ENCODE measurements at places on chromosomes 12 and 14.

- no peak for DNase-seq
Measured at GRCh38 chr12:102685172-102685571, 204.8 kb upstream of the IGF1 start.

GRCh38 chr14:95511687-95512086 is 4.8 kb downstream of the SYNE3 start:
- no peak for DNase-seq

- DNase-seq, result no peak
Measured at GRCh38 chr12:43407816-43408645, 144.0 kb downstream of the ADAMTS20 start.

GRCh38 chr12:105013892-105014291 is 27.8 kb downstream of the NOPCHAP1 start:
- DNase-seq, result no peak

DNA sequence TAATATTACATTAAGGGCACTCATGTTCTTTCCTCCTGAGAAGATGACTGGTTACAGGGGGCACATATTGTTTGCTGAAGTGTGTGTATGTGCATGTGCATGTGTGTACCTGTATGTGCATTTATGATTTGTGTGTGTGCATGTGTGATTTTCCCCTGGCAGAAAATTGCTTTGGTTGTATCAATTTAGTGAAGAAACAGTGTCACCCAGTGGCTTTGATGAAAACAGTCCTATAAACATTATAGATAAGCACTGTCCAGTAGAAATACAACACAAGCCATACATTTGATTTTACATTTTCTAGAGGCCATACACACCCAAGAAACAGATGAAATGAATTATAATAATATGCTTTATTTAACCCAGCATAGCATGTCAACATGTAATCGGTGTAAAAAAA is 8.6 kb downstream of the PDE3A start:
- peak; percentile 6 for DNase-seq

DNA sequence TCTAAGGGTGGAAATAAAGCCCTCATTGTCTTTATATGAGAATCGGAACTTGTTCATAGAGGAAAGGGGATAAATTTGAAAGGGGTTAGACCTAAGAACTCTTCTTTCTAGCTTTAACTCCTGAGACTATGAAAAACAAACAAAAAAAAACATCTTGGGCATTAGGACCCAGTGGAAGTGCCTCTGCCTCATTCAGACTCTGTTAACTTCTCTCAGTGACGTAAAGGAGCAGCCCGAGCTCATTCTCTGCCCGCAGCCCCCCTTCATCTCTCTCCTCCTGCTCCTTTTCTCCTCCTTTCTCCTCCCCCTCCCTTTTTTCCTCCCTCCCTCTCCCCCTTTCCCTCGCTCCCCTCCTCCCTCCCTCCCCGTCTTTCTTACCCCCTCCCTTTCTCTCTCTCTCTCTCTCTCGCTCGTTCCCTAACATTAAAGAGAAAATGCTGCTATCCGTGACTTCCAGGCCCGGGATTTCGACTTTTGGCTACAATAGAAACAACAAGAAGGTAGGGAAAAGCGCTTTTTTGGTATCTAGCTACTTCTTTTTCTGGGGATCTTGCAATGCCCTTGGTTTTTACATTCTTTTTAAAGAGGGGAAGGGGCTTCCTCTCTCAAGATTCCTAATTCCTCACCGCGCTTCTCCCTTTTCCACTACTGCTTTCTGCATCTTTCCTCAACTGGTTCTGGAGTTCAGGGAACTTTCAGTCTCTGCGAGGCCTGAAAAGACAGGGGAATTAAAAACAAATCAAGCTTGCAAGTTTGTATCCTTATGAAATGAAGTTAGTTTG is at the start of gene RBMS2:
RBMS2 (plus strand) TSS at position 231 of the 782 bp plus-strand sequence; CDS start at position 435, 204 bp downstream.
- DNase-seq, result peak; percentile 78

DNA sequence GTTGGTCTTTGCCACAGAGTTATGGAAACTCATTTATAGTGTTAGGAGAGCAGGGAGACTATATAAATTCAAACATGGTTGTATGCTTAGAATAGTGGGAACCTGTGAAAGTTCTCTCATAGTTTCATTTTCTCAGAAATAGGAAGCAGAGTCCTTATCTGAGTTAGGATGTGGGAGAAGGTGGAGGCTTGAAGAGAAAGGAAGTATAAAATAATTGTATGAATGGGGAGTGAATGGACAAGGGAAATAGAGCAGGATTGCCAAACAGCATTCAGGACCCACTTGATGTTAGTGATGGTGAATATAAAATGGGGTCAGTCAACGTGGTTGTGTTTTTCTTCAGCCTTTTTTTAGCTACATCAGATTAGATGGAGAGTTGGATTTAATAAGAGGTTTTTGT is 34.0 kb upstream of the TPH2 start:
- no peak for DNase-seq

DNA sequence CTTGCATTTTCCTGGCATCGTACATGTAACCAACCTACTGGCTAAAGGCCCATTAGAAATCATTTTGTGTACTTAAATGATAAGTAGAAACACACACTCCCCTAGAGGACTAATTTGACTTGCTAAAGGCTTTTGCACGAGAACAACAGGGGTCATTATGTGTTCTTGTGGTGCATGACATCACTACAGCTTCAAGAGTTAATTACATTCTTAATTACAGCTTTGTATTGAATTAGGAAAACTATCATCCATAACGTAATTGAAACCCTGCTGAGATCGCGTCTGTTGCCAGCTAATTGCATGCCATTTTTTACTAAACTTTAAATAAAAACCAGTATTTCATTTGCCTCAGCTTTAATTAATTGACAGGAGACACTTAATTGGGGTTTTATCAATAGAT is 51.4 kb downstream of the TMEM132C start:
- DNase-seq, result no peak

DNA sequence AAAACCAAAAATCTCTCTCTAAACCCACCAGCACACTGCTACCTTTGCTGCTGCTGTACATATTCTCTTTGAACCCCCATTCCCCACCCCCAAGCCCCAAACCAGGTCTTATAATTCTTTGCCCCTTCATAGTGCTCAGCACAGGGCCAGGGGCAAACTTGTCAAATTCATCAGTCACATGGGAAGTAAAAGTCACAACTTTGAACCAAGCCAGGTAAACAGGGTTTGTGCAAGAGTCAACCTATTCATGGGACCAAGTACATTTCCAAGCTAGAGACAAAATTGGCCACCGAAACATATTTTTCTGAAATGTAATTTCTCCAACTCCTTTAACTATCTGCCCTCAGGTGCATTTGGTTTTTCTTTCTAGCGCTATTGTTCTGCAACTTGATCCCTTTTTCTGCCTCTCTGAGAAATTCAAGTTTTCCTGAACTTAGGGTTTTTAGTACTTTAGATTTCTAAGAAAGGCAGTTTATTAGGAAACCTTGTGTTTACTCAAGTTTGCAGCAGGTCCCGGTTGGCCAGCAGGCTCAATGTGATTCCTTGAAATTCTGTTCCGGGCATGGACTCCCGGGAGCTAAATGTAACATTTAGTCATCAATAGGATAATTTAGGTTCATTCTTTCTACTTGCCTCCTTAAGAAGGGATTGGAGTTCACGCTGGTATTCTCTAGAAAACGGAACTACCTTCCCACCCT is 230.5 kb downstream of the EFCAB11 start:
- DNase-seq, result no peak

GRCh38 chr14:93006567-93007051 is 83.7 kb downstream of the CHGA start:
- no peak for DNase-seq

DNA sequence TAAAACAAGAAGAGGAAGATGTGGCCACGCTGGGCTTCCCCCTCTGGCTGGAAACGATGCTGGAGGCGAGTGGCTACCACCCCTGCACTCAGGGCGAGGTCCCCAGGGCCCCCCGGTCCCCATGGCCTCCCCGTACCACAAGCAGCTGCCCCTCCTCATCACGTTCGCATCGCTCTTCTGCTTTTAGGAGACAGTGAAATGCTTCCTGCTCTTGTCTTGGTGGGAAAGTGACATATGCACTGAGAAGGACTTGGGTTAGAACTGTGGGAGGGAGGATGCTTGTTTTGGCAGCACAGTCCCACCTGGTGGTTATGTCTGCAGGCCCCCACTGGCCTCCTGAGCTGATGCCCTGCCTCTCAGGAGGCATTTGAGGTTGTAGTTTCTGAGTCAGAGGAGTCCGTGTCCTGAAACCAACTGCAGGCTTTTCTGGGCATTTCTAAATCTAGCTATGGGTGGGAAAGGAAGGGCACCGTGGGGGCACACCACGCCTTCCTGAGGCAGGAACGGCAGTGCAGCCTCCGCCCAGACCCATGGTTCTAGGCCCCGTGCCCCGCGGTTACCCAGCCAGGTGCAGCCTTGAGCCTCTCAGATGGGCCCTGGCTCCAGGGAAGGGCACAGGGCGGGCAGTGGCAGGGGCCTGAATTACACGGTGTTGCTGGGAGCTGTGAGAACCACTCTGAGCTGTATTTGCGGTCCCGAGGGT is 139.3 kb downstream of the ADGRD1 start:
- no peak for DNase-seq

DNA sequence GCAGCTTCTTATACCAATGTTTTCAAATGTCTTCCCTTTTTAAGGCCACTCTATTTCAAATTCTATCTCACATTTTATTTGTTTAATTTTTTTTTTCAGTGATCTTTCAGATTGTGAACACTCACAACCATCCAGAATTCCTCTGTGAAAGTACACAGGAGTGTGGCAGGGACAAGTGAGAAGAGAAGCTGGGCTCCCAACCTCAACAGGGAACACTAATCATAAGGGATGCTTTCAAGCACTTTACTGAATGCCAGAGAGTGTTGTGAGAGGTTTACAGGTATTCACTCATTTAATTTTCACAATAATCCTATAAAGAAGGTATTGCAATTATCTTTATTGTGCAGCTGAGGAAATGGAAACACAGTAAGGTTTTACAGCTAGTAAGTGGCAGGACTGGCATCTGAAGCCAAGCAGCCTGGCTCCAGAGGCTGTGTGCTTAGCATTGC is 60.1 kb upstream of the PYGL start:
- no peak for DNase-seq

- DNase-seq, result no peak
Measured at GRCh38 chr12:80917651-80918050, 20.1 kb downstream of the LIN7A start.

DNA sequence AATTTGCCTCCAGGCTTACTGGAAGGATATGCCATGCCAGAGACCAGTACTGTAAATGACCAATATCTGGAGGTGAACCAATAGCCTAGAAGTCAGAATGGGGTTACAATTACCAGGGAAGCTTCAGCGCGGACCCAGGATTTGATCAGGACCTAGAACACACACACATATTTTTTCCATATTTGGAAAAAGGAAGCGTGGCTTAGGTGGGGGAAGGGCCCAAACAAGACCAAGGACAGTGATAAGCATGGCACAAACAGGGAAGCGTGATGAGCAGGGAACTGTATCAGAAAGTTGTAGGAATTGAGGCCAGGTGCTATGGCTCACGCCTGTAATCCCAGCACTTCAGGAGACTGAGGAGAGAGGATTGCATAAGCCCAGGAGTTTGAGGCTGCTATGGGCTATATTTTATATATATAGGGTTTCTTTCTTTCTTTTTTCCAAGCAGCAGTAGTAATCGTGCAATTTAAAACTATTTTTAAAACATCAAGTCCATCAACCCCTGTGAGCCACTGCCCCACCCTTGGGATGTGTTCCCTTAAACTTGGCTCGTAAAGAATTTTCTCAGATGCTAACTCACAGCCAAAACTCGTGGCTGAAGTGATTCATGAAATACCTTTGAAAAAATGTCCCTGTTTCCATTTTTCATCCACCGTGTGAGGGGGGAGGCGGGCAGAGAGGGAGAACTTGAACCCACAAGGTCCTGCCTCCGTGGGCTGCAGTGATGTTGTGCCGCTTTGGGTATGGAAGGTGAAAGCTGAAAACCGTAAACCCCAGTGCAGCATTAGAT is 16.7 kb downstream of the HRK start:
- peak; percentile 70 for DNase-seq

DNA sequence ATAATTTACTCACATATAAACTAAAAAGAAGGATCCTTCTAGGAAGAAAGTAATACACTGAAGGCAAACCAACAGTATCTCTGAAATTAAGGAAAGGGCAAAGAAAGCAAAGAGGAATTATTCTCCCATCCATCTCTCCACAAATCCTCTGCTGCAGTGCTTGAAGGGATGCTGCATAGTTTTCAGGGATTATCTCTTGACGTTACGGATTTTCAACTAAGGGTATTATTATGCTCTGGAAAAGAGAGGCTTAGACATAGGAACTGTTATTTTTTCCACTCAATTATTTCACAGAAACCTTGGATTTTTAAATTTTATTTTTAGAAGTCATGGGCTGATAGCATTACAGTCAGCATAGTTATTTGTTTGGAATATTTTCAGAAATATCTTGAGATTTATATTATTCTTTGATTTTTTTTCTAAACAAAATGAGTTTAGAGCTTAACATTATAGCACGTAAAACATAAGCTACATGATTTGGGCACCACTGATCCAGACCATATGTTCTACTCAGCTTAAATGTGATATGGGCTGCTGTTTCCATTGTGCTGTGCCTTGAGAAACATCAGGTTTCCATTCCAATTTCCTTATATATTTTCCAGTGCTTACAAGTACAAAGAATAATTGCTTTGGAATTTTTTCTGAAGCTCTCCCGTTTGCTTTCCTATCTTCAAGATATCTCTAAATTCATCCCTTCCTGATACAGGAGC is 57.9 kb upstream of the DCN start:
- DNase-seq, result no peak

GRCh38 chr14:50225067-50225973 is 6.1 kb downstream of the SOS2 start:
- DNase-seq, result peak; percentile 71

- peak; percentile 27 for DNase-seq
Measured at GRCh38 chr14:31828946-31829868, 247.9 kb upstream of the ARHGAP5 start.

GRCh38 chr12:106285982-106286381 is 16.6 kb upstream of the TCP11L2 start:
- no peak for DNase-seq

- DNase-seq, result no peak
Measured at GRCh38 chr14:60106339-60106738, 14.6 kb downstream of the PCNX4 start.

DNA sequence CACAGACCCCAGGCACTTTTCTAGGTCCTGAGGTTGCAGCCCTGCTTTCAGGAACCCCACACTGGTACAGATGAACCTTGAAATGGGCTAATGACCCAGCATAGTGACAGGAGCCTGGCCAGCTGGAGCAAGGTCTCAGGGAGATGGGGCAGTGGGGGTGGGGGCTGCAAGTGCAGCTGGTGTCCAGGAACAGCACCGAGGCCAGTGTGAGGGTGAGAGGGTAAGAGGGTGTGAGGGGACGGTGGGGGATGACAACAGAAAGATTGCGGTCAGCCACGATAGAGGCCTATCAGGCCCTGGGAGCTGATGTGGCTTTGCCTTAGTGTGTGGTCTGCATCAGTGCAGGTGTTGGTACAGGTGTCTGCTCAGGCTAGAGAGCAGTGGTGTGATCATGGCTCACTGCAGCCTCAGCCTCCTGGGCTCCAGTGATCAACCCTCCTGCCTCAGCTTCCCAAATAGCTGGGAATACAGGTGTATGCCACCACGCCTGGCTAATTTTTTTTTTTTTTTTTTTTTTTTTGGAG is 59.7 kb downstream of the EP400 start:
- no peak for DNase-seq

GRCh38 chr14:51901475-51902024 is 41.1 kb downstream of the GNG2 start:
- no peak for DNase-seq

Measured in AG08396 (cell line).